T-cell (primary cell): ENCODE measurements at places on chromosomes 3 and 15. TPM values are rescaled to one million over a fixed set of nuclear protein-coding genes. Genes with fewer than 3 reads are reported as not detected.

- no peaks in the 10 kb centered on the region for H3K27me3 ChIP-seq
- H3K4me1 ChIP-seq, result no peaks in the 10 kb centered on the region
- no peak overlapping the region for H3K4me3 ChIP-seq
- no peak overlapping the region for H3K27ac ChIP-seq
- no peak for DNase-seq
- no peaks in the 10 kb centered on the region for H3K36me3 ChIP-seq
Observed at GRCh38 chr15:71804695-71805470, 5.5 kb upstream of the NR2E3 start.

CX3CR1 gene
- total RNA-seq, result 5.8 TPM

DNA sequence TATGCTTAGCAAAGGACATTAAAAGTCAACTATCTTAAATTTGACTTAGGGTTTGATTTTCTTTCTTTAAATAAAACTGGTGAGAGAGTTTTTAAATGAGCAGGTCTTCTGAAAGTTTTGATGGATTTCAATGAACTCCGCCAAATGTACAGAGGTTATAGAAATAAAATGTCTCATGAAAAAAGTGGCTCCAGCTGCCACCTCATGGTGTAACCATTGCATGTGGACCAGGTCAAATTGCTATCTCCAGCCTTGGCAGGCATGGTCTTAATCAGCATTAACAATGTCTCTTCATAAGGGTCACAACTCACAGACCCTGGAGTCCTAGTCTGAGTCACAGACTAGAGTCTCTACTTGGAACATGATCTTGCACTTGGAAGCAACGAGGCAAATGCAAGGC is 182.3 kb downstream of the ADAMTS17 start:
- H3K4me3 ChIP-seq, result no peak overlapping the region
- no peaks in the 10 kb centered on the region for H3K36me3 ChIP-seq
- no peak for DNase-seq
- no peak overlapping the region for H3K27ac ChIP-seq
- H3K27me3 ChIP-seq, result no peaks in the 10 kb centered on the region

GRCh38 chr3:9897408-9898372 is 5.0 kb upstream of the IL17RE start:
- H3K36me3 ChIP-seq, result peaks cover 2% of the 10 kb centered on the region
- peaks cover 18% of the 10 kb centered on the region for H3K4me1 ChIP-seq
- H3K27me3 ChIP-seq, result no peaks in the 10 kb centered on the region
- DNase-seq, result no peak
- no peak overlapping the region for H3K4me3 ChIP-seq

PIERCE2 gene
- total RNA-seq, result not detected

SENP8 gene
- total RNA-seq, result 1.3 TPM

SLC26A6 gene
- total RNA-seq, result 16.2 TPM

DNA sequence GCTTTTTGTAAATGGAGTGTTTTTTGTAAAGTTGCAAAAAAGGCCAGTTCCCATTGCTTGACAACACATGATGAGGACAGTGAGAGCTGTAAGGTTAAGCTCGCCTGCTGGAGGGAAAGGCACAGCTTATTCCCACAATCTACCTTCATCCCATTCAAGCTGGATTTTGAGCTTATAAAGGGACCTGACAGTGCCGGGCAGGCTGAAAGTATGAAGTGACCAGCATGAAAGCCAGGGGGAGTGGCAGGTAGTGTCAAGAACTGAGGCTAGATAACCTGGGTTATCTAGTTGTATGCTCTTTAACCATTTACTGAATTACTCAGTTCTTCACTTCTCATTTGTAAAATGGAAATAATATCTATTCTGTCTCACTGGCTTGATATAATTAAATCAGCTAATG is 52.3 kb upstream of the KPNA4 start:
- no peak for DNase-seq
- peaks cover 2% of the 10 kb centered on the region for H3K27me3 ChIP-seq
- H3K4me1 ChIP-seq, result no peaks in the 10 kb centered on the region
- no peak overlapping the region for H3K4me3 ChIP-seq
- no peak overlapping the region for H3K27ac ChIP-seq

DNA sequence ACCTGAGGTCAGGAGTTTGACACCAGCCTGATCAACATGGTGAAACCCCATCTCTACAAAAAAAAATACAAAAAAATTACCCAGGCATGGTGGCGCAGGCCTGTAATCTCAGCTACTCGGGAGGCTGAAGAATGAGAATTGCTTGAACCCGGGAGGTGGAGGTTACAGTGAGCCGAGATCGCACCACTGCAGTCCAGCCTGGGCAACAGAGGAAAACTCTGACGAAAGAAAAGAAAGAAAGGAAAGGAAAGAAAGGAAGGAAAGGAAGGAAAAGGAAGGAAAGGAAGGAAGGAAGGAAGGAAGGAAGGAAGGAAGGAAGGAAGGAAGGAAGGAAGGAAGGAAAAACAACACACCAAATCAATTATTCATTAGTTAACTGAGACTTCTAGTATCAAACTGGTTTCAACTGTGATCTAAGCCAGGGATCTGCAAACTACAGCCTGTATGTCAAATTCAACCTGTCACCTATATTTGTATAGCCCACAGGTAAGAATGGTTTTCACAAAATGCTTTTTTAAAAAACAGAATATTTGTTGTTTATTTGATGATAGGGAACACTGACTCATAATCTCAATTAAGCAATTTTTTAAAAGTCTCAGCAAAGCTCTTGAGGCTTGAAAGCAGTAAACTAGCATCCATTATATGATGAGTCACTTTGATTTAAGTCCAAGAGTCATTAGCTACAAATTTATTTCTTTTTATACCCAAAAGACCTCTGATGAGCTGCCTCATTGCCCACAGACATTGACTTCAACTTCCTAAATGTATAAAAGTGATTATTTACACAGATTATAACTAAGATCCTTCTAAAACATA is 127.6 kb downstream of the TBL1XR1 start:
- H3K27ac ChIP-seq, result no peak overlapping the region
- peaks cover 3% of the 10 kb centered on the region for H3K4me1 ChIP-seq
- no peak for DNase-seq

GRCh38 chr15:78402061-78402610 is 35.9 kb upstream of the IREB2 start:
- H3K27ac ChIP-seq, result no peak overlapping the region
- H3K4me3 ChIP-seq, result no peak overlapping the region
- no peaks in the 10 kb centered on the region for H3K4me1 ChIP-seq
- DNase-seq, result no peak
- no peaks in the 10 kb centered on the region for H3K36me3 ChIP-seq
- H3K27me3 ChIP-seq, result no peaks in the 10 kb centered on the region

GRCh38 chr3:177523872-177524438 is 326.7 kb upstream of the TBL1XR1 start:
- H3K27me3 ChIP-seq, result no peaks in the 10 kb centered on the region
- H3K4me3 ChIP-seq, result no peak overlapping the region
- H3K4me1 ChIP-seq, result no peaks in the 10 kb centered on the region
- H3K36me3 ChIP-seq, result no peaks in the 10 kb centered on the region

GRCh38 chr3:196969134-196969659 is 564 bp upstream of the PIGZ start:
- H3K4me1 ChIP-seq, result peaks cover 11% of the 10 kb centered on the region
- no peak overlapping the region for H3K27ac ChIP-seq
- no peaks in the 10 kb centered on the region for H3K27me3 ChIP-seq
- H3K36me3 ChIP-seq, result no peaks in the 10 kb centered on the region

SIAH2 gene
- 24.5 TPM for total RNA-seq

MYEF2 gene
- total RNA-seq, result 11.8 TPM

- DNase-seq, result no peak
- no peaks in the 10 kb centered on the region for H3K36me3 ChIP-seq
- no peak overlapping the region for H3K4me3 ChIP-seq
- H3K4me1 ChIP-seq, result peaks cover 24% of the 10 kb centered on the region
Observed at GRCh38 chr3:71703797-71704196, 21.4 kb downstream of the EIF4E3 start.

DNA sequence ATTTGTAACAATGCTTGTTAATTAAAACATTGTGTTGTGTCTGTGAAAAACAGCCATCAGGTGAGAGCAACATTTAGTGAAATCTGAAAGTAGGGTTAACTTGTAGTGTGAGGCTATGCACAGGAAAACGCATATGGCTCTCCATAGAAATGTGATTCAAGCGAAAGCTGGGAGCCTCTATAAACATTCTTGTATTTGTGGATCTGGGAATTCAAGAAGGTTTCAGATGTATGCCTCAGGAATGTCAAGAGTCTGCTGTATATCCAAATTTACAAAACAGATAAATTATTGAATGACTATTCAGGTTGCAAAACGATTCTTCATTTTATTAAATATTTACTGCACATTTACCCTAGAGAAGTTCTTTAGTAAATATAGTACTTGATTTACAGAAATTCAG is 166.0 kb downstream of the THSD4 start:
- no peak for DNase-seq

GP9 gene
- not detected for total RNA-seq

HYPK gene
- 23.6 TPM for total RNA-seq

GRCh38 chr15:73333001-73333400 is 35.8 kb downstream of the HCN4 start:
- DNase-seq, result no peak
- H3K27ac ChIP-seq, result no peak overlapping the region
- H3K4me1 ChIP-seq, result no peaks in the 10 kb centered on the region
- H3K36me3 ChIP-seq, result no peaks in the 10 kb centered on the region

CXCR6 gene
- 6.8 TPM for total RNA-seq

WDR72 gene
- not detected for total RNA-seq

RTP1 gene
- total RNA-seq, result not detected

GRCh38 chr3:152357587-152357986 is 88.9 kb downstream of the MBNL1 start:
- DNase-seq, result no peak
- H3K4me3 ChIP-seq, result no peak overlapping the region
- H3K27me3 ChIP-seq, result no peaks in the 10 kb centered on the region
- H3K27ac ChIP-seq, result no peak overlapping the region
- H3K4me1 ChIP-seq, result peaks cover 20% of the 10 kb centered on the region
- no peaks in the 10 kb centered on the region for H3K36me3 ChIP-seq

- no peak overlapping the region for H3K4me3 ChIP-seq
- no peak for DNase-seq
- H3K4me1 ChIP-seq, result no peaks in the 10 kb centered on the region
- H3K27me3 ChIP-seq, result no peaks in the 10 kb centered on the region
- H3K36me3 ChIP-seq, result no peaks in the 10 kb centered on the region
Observed at GRCh38 chr15:48796930-48797329, 13.9 kb downstream of the CEP152 start.

- no peaks in the 10 kb centered on the region for H3K4me1 ChIP-seq
- H3K27ac ChIP-seq, result no peak overlapping the region
- no peak overlapping the region for H3K4me3 ChIP-seq
- no peaks in the 10 kb centered on the region for H3K27me3 ChIP-seq
Observed at GRCh38 chr3:181555681-181556080, 156.0 kb upstream of the SOX2 start.

SCAANT1 gene
- not detected for total RNA-seq

- H3K4me1 ChIP-seq, result peaks cover 2% of the 10 kb centered on the region
- H3K27me3 ChIP-seq, result no peaks in the 10 kb centered on the region
- peak within 1 kb of the TSS; percentile 17 for H3K4me3 ChIP-seq
- no peaks in the 10 kb centered on the region for H3K36me3 ChIP-seq
- H3K27ac ChIP-seq, result no peak within 1 kb of the TSS
Observed at GRCh38 chr15:99104788-99105513, at the start of gene SYNM. SYNM (plus strand) TSS chr15:99105080; CDS start chr15:99105200, 120 bp downstream.

RBSN gene
- 41.8 TPM for total RNA-seq

- no peak overlapping the region for H3K27ac ChIP-seq
- H3K4me1 ChIP-seq, result no peaks in the 10 kb centered on the region
- no peaks in the 10 kb centered on the region for H3K27me3 ChIP-seq
- H3K4me3 ChIP-seq, result no peak overlapping the region
- H3K36me3 ChIP-seq, result peaks cover 56% of the 10 kb centered on the region
- DNase-seq, result no peak
Observed at GRCh38 chr15:65165875-65166274, 19.3 kb downstream of the CLPX start.

- H3K27me3 ChIP-seq, result no peaks in the 10 kb centered on the region
- no peaks in the 10 kb centered on the region for H3K4me1 ChIP-seq
- H3K27ac ChIP-seq, result no peak overlapping the region
Observed at GRCh38 chr15:67495585-67495984, 25.3 kb upstream of the C15orf61 start.

STRIT1 gene
- not detected for total RNA-seq

GRCh38 chr15:65373163-65373651 is 4.6 kb downstream of the IGDCC3 start:
- no peaks in the 10 kb centered on the region for H3K36me3 ChIP-seq
- no peak for DNase-seq
- H3K4me3 ChIP-seq, result no peak overlapping the region
- H3K27ac ChIP-seq, result no peak overlapping the region
